ENCODE measurements at places on chromosomes 7 and 10. TPM values are rescaled to one million over a fixed set of nuclear protein-coding genes. Genes with fewer than 3 reads are reported as not detected.

IDI1 gene
- 118 TPM for total RNA-seq

ATP6V0E2 gene
- 61.5 TPM for total RNA-seq

KLF14 gene
- under 0.01 TPM for total RNA-seq

DNA sequence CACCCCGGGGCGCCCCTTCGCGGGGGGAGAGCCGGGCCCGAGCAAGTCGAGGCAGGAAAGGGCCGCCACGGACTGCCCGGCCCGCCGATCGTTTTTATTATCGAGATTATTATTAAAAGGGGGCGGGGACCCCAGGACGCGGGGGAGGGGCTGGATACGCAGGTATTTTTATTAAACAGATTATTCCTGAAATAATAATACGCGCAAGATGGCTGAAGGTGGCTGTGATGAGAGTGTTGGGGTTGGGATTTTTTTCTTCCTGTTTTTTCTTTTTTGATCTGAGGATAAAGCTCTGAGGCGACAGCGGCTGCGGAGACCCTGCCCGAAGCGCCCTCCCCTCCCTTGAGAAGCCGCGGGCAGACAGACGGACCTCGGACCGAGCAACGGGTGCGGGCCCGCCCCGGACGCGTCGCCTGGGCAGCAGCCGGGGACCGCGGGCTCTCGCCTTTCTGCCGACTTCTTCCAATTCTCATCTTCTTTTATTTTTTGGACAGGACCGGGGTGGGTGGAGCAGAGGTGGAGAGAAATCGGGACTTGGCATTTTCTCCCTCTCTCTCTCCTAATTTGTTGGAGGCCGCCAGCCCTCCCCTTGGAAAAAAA, 1.4 kb upstream of the TRIM8 start:
- DNase-seq = no peak

DNA sequence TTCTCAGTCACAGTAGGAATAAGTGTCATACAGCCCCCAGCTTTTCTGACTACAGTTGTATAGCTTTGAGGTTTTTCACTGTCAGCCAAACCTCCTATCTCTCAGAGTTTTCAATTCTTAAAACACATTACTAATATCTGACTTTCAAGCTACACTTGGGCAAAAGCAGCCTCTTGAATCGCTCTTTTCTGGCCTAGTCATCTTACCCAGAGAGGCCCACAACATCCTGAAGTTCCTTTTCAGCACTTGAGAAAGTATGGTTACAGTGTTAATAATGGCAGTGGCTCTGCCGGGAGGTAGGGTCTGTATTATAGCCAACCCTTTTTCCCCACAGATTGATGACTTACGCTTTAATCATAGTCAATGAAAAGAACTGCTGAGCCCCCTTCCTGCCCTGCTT, 181.0 kb downstream of the LRRC4 start:
- peak; percentile 8 for DNase-seq

- no peak for DNase-seq
Observed at GRCh38 chr7:119562839-119563238, 710.1 kb upstream of the KCND2 start.

DNA sequence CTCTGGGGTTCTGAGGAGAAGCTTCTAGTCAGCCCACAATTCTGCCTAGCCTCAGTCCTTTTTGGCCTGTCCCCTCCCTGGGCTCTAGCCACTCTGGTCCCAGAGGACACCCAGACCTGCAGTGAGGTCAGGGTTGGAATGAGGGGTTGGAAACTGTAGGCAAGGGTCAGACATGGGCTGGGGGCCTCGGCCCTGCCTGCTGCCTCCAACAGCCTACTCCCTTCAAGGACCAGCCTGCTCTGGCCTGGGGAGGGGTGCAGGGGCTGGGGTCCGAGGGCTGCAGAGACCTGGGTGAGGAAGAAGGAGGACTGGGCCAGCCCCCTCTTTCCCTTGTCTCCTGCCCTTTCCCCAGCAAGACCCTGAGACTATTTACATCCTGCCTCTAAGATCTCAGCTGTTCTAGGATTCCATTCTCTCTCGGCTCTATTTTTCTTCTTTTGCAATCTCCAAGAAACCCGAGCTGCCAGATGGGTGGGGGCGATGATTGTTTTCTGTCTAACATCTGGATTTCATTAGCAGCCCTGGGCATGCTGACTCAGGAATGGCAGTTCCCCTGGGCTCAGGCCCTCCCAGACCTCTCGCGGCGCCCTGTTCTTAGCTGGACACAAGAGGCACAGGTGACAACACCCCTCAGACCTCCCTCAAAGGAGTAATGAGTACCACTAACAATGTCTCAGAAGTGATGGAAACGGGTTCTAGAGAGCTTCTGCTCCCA, 23.1 kb downstream of the ZCCHC24 start:
- DNase-seq = peak; percentile 94

DNA sequence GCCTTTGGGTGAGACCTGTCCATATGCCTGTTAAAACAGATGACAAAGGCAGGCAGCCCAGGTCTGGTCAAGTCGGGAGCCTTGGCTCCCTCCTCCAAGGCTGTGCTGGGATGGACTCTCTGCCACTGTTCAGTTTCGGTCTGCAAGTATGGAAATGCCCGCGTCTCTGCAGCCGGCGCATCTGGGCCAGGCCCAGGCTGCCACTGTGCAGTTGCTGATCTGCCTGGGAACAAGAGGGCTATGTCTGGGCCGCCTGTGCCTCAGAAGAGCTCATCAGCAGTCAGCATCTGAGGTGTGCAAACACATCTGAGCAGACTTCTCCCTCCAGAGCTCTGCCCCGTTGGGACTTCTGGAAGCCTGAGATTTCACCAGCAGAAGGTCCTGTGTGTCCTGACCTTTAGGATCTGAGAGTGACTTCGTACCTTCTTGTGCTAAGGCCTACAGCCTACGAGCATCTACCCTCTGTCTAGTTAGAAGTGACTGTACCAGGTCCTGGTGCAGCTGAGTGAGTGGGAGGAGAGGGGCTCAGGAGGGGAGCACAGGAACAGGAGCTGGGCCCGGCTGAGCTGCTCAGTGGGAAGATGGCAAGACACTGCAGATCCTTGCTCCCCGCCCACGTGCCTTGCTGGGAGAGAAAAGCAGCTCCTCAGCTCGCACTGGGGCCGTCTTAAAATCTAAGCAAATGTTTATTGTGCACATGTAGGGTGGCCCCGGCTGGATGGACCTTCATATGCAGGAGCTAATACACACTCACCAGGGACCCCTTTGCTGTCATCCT, 50.9 kb downstream of the DOCK1 start:
- DNase-seq = no peak

DNA sequence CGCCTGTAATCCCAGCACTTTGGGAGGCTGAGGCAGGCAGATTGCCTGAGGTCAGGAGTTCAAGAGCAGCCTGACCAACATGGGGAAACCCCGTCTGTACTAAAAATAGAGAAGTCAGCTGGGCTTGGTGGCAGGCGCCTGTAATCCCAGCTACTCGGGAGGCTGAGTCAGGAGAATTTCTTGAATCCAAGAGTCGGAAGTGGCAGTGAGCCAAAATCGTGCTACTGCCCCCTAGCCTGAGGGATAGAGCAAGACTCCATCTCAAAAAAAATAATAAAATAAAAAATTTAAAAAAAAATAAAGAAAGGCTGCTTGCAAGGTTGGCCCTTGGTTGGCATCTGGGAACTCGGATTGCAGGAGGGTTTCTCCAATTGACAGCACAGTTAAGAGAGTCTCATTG, 221.6 kb downstream of the DGKI start:
- DNase-seq = peak; percentile 22
